ENCODE measurements at places on chromosomes 12 and 14. TPM values are rescaled to one million over a fixed set of nuclear protein-coding genes. Genes with fewer than 3 reads are reported as not detected.

DNA sequence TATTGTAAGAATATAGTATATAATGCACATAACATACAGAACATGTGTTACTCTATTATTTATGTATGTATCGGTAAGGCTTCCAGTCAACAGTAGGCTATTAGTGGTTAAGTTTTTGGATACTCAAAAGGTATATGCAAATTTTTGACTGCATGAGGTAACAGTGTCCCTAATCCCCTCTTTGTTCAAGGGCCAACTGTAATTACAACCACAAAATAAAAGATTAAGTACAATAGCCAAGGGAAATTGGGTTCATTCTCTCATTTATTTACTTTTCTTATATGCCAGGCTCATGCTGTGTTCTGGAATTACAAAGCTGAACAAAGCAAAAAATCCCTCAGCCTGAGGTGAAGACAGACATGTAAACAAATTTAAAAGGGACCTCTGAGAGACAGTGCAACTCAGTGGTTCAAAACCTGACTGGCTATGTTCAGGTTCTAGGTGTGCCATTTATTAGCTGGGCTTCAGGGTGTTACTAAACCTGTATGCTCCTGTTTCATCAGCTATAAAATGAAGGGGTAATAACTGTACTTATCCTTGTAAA lies 43.4 kb upstream of the TSPAN8 start:
- DNase-seq: no peak
- H3K36me3 ChIP-seq: no peaks in the 10 kb centered on the region
- no peaks in the 10 kb centered on the region for H3K4me1 ChIP-seq

DNA sequence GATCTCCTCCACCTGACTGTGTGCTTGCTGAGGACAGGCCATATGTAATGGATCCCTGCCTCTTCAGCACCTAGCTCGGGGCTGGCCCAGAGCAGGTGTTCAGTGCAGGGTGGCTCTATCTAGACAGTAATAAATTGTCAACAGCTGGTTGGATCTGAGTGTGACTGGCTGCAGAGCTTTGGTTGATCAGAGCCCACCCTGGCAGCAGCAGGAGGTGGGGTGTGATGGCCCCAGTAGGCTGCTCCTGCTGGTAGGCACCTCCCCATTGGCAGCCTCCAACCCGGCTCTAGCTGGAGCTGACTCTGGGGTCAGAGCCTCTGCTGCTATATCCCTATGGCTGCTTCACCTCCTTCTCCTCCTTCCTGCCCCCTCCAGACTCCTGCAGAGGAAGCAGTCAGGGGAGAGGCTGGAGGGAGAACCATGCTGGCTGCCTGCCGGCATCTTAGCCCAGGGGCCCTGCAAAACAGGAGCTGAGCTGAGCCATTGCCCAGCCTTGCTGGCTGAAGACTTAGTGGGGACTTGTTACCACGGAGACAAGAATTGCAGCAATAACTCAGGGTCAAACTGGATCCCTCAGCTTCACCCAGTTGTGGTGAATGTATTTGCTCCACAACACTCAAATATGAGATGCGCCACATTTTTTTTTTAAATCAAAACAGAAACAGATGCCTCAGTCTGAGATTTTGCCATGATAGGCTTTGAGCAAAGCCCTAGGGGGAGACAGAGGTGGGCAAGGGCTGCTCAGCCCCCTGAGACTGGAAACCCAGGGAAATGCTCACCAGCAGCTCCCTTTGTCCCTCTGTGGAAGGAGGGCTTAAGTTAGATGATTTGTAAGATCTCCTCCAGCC lies 22.2 kb downstream of the TMEM63C start:
- H3K4me3 ChIP-seq: no peak overlapping the region
- no peaks in the 10 kb centered on the region for H3K4me1 ChIP-seq
- no peak for DNase-seq
- no peaks in the 10 kb centered on the region for H3K36me3 ChIP-seq
- H3K27me3 ChIP-seq: no peaks in the 10 kb centered on the region

DNA sequence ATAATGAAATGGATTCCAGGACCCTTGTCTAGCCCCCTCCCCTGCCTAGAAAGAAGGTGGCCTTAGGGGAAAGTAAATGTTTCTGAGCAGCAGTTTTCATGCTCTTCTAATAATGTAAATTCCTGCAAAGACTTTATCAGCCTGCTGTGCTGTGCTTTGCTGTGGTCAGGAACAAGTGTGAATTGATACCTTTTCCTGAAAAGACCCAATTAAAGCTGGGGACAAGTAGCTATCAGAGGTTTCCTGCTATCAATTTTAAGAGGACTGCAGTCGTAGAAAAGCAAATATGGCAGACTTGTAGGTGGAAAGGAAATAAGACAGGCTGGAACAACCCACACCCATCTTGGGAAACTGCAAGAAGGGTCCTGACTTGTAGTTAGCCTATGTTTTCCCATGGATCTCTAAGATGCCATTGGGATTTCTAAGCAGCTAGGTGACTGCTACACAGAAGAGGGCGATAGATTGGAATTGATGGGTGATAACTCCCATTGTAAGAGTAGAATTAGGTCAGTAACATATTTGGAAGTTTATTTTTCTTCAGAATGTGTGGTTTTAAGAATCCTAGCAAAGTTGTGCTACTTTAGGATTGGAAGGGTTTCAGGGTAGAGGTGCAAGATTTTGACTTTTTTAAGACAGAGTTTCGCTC lies 3.1 kb downstream of the DYNLL1 start:
- no peaks in the 10 kb centered on the region for H3K4me1 ChIP-seq
- H3K4me3 ChIP-seq: no peak overlapping the region
- H3K27ac ChIP-seq: no peak overlapping the region
- DNase-seq: no peak
- no peaks in the 10 kb centered on the region for H3K27me3 ChIP-seq
- H3K36me3 ChIP-seq: no peaks in the 10 kb centered on the region

Gene SLC41A2
- total RNA-seq: 11.6 TPM

Gene CABP1
- total RNA-seq: 0.95 TPM

Gene FGF6
- total RNA-seq: not detected

GRCh38 chr12:11618046-11618445 lies 31.4 kb upstream of the ETV6 start:
- no peaks in the 10 kb centered on the region for H3K27me3 ChIP-seq
- H3K27ac ChIP-seq: no peak overlapping the region
- no peak for DNase-seq
- no peaks in the 10 kb centered on the region for H3K36me3 ChIP-seq
- H3K4me1 ChIP-seq: no peaks in the 10 kb centered on the region
- H3K4me3 ChIP-seq: no peak overlapping the region

GRCh38 chr12:3201339-3202051 lies 124.3 kb downstream of the TSPAN9 start:
- no peak overlapping the region for H3K4me3 ChIP-seq
- no peaks in the 10 kb centered on the region for H3K4me1 ChIP-seq
- no peaks in the 10 kb centered on the region for H3K36me3 ChIP-seq

GRCh38 chr12:112488257-112488876 lies 69.6 kb downstream of the PTPN11 start:
- peaks cover 81% of the 10 kb centered on the region for H3K36me3 ChIP-seq
- DNase-seq: no peak
- no peaks in the 10 kb centered on the region for H3K4me1 ChIP-seq
- H3K27me3 ChIP-seq: no peaks in the 10 kb centered on the region
- H3K27ac ChIP-seq: no peak overlapping the region

GRCh38 chr14:94934276-94934810 lies 164.4 kb upstream of the GSC start:
- no peaks in the 10 kb centered on the region for H3K36me3 ChIP-seq
- no peaks in the 10 kb centered on the region for H3K27me3 ChIP-seq
- H3K27ac ChIP-seq: no peak overlapping the region
- H3K4me3 ChIP-seq: no peak overlapping the region
- DNase-seq: no peak
- H3K4me1 ChIP-seq: no peaks in the 10 kb centered on the region

All from Peyer's patch (tissue), 4 donors.